ENCODE measurements at places on chromosomes 7 and 10.

- DNase-seq: no peak
These were observed 120.0 kb upstream of the SAMD8 start for GRCh38 chr10:74991435-74991834.

- no peak for DNase-seq
These were observed 62.7 kb downstream of the LGI1 start for GRCh38 chr10:93820434-93820833.

- no peak for DNase-seq
These were observed 177.7 kb downstream of the ACTR3B start for GRCh38 chr7:152937282-152937681.

DNA sequence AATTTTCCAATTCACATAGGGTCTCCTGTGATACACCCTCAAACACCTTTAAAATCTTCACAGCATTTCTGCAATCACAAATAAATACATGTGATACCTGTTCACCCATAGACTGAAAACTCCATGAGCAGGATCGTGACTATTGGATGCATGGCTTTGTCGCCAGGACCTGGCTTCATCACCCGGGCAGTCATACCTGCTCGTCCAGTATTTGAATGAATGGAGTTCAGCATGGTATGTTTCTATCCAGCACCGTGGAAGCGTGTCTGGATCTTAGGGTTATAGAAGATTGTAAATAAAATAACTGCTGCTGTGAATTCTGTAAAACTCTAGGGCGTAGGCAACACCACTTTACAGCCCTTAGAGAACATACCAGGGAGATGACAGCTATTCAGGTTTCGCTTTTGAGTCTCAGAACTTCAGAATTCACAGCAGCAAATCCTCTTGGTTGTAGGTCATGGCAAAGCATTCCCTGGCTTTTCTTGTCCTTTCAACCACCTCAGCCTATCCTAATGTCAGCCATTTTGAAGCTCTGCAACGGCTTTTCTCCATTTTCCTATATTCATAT, 47.4 kb upstream of the USP6NL start:
- DNase-seq: no peak

All from stimulated activated CD8-positive, alpha-beta memory T cell treated with anti-CD3 and anti-CD28 coated beads, Interleukin-7, amount 100 ng/mL, for 24 hours (primary cell).